Fibroblast of skin of back (primary cell): ENCODE measurements at places on chromosomes 3 and 15.
A peak's percentile ranks its signal among the peaks of the same experiment; 100 is the strongest.

DNA sequence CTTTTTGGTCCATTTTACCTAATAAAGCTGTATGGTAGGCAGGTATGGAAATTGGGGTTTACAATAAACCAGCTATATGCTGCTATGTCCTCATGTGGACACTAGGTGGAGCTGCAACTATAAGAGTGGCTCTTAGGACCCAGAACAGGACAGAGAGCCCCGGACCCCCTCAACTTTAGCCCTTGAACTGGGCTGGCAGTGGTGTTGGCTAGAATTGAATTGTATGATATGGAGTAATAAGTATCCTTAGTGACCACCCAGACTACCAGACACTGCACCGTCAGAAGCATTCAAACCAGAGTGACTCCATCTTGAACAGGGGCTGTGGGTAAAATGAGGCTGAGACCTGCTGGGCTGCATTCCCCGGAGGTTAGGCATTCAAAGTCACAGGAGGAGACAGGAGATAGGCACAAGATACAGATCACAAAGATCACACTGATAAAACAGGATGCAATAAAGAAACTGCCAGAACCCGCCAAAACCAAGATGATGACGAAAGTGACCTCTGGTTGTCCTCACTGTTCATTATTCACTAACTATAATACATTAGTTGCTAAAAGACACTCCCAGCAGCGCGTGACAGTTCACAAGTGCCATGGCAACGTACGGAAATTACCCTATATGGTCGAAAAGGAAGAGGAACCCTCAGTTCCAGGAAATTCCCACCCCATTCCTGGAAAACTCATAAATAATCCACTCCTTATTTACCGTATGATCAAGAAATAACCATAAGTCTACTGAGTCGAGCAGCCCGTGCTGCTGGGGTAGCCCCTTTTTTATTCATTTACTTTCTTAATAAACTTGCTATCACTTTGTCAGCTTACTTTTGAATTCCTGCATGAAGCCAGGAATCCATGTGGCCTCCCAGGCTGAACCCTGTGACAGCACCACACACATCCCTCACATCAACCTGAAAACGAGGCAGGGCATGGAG, 68.7 kb upstream of the BLM start:
- DNase-seq = peak; percentile 59

GRCh38 chr3:189038773-189039745, 132.7 kb upstream of the TPRG1 start:
- no peak for DNase-seq

- DNase-seq = no peak
Measured at GRCh38 chr15:74460298-74460697, 662 bp downstream of the UBL7 start.

GRCh38 chr15:31328969-31329639, 2.5 kb downstream of the KLF13 start:
- DNase-seq = no peak

DNA sequence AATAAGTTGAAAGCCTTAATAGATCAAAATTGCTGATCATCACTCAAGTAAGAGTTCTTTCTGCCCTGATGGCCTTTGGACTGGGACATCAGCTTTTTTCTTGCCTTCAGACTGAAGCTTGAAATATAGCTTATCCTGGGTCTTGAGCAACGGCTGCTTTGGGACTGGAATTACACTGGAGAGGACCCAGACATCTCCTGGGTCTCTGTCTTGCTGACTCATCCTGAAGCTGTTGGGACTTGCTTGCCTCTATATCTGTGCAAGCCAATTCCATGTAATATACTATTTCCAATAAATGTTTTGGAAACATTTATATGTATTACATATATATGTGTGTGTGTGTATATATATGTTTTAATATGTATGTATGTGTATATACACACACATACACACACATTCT, 260.2 kb downstream of the PDZRN3 start:
- DNase-seq = peak; percentile 3

- no peak for DNase-seq
Measured at GRCh38 chr3:20080956-20081554, 40.8 kb downstream of the KAT2B start.

DNA sequence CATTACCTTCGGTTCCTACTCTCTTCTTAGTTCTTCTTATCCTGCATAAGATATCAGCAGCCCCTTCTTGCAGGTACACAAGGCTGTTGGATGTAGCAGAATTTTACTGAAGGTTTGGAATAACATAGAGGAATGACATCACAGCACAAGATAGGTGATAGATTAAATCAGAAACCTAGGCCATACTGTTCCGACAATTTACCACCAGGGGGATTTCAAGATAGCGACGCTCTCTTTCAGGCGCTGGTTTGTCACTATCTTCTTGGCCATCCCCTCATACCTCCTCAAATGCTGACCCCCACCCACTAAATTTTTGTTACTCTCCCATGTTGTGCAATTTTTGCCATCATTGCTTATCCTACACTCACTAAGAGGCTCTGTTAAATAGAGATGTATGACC, 3.5 kb downstream of the SIDT1 start:
- no peak for DNase-seq

DNA sequence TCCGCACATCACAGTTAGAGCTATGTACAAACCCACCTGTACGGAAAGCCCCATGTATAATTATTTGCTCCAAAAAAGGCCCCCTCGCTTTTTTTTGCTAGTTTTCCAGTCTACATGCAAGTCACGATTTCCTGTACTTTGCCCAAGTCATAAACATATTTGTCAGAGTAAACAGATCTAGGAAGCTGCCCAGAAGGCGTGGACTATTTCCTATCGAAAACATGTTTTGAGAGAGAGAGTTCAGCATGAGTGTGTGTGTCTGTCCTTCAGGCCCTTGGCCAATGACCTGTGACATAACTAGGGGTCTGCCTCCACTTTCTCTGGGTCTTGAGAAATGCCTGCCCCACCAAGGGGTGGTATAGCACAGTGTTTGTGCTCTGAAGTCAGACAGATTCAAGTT, 72.7 kb upstream of the HACD2 start:
- no peak for DNase-seq

- DNase-seq = no peak
Measured at GRCh38 chr15:86236356-86237110, 156.9 kb downstream of the AGBL1 start.

GRCh38 chr3:39784922-39785321, 24.5 kb upstream of the MYRIP start:
- DNase-seq = no peak

GRCh38 chr3:190096345-190096744, 24.4 kb downstream of the P3H2 start:
- DNase-seq = no peak

DNA sequence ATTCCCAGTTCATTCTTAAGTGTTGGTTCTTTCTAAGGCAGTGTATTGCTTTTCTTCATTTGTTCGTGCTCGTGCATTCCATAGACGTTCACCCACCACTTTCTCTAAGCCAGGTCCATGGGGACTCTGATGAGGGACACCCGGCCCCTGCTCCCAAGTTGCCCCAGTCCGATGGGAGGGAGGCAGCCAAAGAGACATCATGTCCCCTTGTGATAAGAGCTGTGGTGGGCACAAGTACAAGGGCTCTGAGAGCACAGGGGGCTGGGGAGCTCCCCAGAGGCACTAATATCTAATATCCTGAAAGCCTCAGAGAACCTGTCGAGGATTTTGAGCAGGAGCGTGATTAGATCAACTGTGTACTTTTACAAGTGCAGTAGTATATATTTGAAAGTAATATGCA, 6.3 kb downstream of the SPSB4 start:
- DNase-seq = no peak

GRCh38 chr15:74040109-74040850, 42.1 kb downstream of the GOLGA6A start:
- peak; percentile 100 for DNase-seq

- no peak for DNase-seq
Measured at GRCh38 chr15:70658641-70659040, 104.7 kb downstream of the UACA start.

GRCh38 chr3:82087958-82088357, 326.5 kb upstream of the GBE1 start:
- peak; percentile 90 for DNase-seq

GRCh38 chr15:99169769-99170311, 65.0 kb downstream of the SYNM start:
- peak; percentile 88 for DNase-seq

DNA sequence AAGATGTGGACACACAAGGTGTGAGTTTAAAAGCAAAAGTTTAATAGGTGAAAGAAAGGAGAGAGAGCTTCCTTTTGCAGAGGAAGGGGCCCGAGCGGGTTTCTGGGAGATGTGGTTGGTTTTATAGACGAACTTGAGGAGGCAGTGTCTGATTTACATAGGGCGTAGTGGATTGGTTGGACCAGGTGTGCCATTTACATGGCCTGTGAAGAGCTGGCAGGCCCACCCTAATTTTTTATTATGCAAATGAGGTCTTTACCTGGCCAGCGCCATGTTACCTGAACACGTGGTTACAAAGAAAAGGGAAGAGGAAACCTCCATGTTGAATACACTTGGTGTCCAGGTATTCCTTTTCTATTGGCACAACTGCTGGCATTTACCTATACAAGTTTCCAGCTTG, 42.8 kb upstream of the THSD4 start:
- no peak for DNase-seq

DNA sequence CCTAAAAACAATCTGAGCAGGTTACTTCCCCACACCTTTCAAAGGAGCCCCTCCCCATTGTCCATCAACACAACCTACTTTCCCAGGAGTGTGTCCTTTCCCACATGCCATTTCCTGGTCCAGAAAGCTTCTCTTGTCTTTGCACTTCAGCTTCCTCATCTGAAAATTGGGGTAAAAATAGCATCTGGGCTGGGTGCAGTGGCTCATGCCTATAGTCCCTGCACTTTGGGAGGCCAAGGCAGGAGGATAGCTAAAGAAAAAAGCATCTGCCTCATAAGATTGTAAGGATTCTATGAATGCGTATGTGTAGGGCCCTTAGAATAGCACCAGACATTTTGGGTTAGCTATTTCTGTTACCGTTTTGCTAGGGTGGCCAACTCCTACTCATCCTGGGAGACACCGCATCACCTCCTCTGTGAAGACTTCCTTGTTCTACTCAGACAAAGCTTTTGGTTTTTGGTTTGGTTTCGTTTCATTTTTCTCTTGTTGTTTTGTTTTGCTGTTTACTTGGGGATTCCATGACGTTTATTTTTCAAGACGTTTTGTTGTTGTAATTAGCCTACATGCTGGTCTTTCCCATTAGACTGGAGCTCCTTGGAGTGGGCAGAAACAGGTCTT, 224.4 kb upstream of the TLE3 start:
- no peak for DNase-seq

DNA sequence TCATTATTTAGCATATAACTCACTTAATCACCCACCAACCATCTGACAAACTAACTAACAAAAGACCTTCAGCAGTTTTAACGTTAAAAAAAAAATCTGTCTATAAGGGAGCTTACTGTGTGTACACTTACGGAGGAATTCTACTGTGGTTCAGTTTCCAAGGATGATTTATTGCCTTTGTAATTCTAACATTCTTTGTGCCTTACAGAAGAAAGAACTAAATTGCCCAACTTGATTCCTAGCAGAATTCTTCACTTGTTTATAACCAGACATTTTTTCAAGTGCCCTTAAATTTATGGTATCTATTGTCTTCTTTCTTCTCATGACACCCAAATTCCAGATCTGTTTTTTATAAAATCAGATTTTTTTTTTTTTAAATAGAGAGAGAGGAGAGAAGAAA, 119.7 kb upstream of the IGSF10 start:
- peak; percentile 90 for DNase-seq

DNA sequence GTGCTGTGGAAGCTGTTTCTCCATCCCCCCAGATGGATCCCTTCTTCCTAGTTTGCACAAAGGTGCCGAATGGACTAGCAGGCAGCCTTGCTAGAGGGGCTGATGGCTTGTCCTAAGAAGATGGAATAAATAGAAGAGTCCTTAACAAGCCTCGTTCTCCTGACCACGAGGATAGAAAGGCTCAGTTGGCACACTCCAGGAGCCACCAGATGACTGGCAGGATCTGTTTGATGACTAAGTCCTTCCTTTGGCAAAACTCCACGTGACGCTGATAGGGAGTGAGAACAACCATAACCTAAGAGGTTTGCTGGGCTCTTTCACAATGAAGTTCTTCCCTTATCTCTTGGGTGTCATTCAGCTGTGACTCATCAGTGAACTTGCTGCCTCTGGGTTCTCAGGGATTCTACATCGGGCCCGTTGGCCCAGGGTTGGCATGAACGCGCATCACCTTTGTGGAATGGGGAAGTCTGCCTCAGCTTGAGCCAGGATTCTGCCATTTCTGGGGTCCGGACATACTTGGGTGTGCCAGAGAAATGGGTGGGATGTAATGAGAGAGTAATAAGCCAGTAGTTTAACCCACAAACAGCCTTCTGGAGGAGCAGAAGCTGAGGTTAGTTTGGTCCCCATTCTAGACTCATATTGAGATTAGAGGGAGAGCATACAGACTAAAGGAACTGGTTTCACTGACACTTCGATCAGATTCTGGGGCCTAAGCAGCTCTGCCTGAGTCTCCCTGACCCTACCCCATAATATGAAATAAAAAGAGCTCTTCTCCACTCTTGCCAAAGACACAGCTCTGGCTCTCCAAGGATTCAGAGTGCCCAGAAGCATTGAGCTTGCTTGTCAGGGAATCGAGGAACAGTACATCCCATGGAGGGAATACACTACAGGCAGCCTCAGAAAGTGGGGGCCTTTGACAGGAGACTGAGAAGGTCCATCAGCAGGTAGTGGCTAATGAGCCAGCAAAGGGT, 2.0 kb upstream of the MELTF start:
- peak; percentile 98 for DNase-seq

- DNase-seq = no peak
Measured at GRCh38 chr15:92375057-92375456, 18.6 kb upstream of the ST8SIA2 start.

GRCh38 chr3:88003115-88003755, 55.6 kb downstream of the CGGBP1 start:
- peak; percentile 39 for DNase-seq

DNA sequence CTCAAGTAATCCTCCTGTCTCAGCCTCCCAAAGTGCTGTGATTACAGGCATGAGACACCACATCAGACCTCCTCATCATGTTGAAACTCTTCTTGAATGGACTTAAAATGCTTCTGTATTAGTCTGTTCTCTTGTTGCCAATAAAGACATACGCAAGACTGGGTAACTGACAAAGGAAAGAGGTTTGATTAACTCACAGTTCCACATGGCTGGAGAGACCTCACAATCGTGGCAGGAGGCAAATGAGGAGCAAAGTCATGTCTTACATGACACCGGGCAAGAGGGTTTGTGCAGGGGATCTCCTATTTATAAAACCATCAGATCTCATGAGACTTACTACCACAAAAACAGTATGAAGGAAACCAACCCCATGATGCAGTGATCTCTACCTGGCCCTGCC, 113.5 kb downstream of the CNTN4 start:
- no peak for DNase-seq
